ENCODE measurements at places on chromosomes 3 and 15. TPM values are rescaled to one million over a fixed set of nuclear protein-coding genes. Genes with fewer than 3 reads are reported as not detected.

GRCh38 chr15:78968539-78969271 lies 23.9 kb upstream of the CTSH start:
- no peak for DNase-seq

DNA sequence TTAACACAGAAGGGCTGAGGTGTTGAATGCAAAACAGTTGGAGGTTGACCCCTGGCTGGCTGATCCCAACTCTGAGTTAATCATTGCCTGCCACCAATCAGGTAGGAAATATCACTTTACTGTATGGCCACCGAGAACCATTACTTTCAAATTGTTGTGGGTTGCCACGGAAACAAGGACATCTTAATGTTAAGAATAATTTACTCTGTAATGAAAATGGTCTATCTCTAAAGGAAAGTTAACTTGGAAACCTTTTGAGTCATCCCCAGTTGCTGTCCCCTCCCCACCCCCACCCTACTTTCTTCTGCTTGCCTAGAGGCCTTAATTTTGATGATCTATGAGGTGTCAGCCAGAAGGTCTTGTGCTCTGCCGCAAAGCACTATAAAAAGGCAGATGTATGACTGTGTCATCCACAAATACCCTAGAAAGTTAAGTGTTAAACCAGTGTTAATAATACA lies 78.7 kb upstream of the SNRK start:
- peak; percentile 23 for DNase-seq

GRCh38 chr3:129686941-129687340 lies 80.5 kb upstream of the PLXND1 start:
- DNase-seq = no peak

- peak; percentile 2 for DNase-seq
These were observed 25.5 kb downstream of the TMEM41A start for GRCh38 chr3:185473290-185473815.

GRCh38 chr15:81161160-81161673 lies 27.1 kb downstream of the CFAP161 start:
- no peak for DNase-seq

GRCh38 chr3:7760718-7761117 lies 740.9 kb upstream of the LMCD1 start:
- DNase-seq = no peak

DNA sequence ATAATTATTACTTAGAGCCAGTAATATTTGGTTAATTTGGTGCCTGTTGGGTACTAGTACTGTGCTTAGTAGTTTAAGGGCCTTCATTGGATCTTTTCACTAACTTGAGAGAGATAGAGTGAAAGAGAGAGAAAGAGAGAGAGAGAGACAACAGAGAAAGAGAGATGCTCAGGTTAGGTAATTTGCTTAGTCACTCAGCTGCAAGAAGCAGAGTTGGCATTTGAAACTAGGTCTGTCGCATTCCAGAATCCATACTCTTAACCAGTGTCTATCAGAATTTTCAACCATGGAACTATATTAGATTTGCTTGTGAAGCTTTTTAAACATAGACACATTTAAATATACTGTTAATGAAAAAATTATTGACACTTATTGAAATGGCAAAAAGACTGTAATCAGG lies 31.1 kb upstream of the NUDT16 start:
- DNase-seq = peak; percentile 22

DNA sequence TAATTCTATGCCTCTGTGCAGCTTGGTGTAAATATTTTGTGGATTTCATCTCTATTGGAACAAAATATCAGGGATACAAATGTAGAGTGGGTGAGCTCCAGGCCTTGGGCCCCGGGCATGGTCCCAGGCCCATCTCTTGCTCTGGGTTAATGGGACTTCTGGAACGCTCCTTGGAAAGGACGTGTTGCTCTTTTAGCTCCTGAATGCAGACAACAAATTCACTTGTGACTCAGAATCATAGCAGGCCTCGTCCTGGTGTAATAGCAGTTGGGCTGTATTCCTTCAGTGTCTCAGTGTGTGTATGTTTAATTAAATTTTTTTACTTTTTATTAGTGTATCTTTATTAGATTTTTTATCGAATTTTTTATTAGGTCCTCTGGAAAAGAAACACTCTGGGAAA lies 266.7 kb upstream of the C2CD4B start:
- DNase-seq = no peak

- DNase-seq = no peak
These were observed 77.4 kb upstream of the PCSK6 start for GRCh38 chr15:101566748-101567488.

DNA sequence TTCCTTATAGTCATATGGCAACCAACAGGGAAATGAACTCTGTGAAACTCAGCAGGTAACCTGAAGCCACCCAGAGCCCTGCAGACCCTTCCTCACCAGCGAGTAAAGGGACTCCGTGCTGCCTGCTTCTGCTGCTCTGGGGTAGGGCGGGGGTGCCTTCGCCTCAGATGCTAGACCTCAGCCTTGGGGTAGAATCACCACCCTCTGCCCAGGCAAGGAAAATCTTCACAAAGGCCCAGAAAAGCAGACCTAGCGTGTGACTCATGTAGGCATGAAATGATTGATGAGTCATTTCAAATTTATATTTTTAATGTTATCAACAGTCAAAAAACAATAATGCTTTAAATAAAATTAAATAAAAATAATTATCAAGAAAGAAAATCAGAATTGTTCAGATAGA lies 6.6 kb downstream of the STIMATE start:
- no peak for DNase-seq

DNA sequence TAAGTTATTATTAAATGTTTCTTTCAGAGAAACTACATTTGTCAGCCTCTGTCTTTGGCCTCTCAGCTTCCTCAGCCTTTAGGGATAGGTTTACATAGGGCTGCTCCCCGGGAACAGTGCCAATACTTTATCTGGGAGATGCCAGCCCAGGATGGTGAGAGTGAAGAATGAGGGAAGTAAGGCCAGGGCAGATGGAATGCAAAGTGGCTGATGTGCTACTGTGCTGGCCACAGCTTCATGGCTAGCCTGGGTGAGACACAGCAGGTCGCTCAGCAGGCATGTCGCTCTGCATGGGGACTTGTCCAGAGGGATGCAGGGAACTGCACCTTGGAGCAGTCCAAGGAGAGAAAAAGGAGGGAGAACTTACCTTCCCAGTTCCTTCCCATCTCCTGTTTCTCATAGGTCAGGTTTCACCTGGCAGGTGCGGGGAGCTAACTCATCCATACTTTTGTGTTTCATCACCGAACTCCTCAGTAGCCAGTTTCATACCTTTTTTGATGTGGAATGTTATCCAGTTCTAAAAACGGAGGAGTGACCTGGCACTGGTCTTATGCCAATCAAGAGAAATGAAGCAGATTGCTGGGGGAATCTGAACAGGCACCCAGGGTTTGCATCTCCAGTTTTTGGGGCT lies 30.9 kb upstream of the C15orf39 start:
- DNase-seq = no peak

DNA sequence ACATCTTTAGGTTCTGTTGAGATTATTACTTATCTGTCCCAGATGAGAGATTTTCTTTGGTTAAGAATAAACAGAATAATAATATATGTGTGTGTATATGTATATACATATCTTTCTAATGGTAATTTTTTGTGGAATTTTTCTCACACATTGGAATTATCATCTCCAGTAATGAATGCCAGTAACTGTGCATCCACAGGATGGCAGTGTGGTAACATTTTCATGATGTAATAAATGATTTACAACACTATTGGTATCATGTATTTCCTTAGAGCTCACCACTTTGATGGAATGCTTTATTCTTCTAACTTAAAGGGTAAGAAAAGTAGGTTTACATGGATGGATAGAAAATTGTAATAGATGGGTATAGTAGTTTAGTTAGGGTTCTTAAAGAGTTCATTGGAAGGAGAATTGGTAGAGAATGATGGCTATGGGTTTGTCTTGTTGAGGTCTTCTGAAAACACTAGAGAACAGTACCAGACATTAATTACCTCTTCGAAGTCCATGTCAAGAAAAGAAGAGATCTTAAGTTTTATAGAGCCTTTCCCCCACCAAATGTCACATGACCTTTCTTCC lies 78.1 kb downstream of the STT3B start:
- DNase-seq = peak; percentile 66

DNA sequence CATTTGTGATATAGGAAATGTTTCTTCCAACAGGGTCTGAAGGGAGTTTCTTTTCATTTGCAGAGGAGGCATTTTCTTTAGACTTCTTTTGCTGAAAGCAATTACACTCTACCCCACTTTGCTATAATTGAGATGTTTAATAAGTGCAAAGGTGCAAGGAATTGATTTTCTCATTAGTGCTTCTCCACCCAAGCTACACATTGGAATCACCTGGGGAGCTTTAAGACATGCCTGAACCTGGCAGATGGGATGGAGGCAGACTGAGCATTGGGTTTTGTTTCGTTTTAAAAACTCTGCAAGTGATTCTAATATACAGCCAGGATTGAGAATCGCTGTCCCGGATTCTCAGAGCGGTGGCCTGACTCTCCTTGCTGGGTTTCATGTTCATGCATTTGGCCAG lies 52.1 kb downstream of the MYZAP start:
- no peak for DNase-seq

- DNase-seq = no peak
These were observed 144.6 kb downstream of the MCTP2 start for GRCh38 chr15:94375997-94376396.

DNA sequence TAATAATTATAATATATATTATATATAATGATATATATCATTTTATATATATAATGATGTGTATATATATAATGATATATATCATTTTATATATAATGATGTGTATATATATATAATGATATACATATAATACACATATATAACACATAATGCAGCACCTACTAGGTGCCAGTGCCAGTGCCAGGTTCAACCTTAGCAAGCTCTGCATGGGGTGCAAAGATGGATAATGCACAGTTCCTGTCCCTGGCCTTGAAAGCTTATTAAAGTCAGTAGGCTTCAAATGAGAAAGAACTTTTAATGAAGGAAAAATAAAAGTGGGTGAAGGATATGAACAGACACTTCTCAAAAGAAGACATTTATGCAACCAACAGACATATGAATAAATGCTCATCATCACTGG lies 192.7 kb upstream of the SLC2A2 start:
- no peak for DNase-seq

DNA sequence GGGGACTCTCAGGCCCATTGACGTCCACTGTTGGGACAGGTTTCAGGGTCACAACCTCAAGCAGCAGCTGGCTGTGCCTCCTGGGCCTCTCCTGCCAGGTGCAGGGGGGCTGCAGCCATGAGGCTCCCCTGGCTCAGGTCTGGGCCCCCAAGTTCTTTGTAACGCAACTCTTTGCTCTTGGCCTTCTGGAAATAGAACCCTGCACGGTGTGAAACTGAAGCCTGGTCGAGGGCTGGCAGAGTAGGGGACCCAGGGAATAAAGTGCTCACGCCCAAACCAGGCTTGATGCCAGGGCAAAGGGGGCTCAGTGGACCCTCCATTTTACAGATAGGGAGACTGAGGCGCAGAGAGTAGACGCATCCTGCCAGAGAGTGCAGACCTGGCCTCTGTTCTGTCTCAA lies 771 bp downstream of the CALML4 start:
- no peak for DNase-seq

Gene PAQR9
- not detected for total RNA-seq

Gene PLCB2
- total RNA-seq = 0.28 TPM

Gene ERICH6
- total RNA-seq = not detected

Gene PARP14
- 23.1 TPM for total RNA-seq

Gene CLSTN2
- under 0.01 TPM for total RNA-seq

Measured in IMR-90 (cell line).